RWPE1 (cell line): ENCODE measurements at places on chromosomes 16 and 17.

GRCh38 chr17:1762233-1762900, 507 bp downstream of the SERPINF1 start:
- DNase-seq: no peak

DNA sequence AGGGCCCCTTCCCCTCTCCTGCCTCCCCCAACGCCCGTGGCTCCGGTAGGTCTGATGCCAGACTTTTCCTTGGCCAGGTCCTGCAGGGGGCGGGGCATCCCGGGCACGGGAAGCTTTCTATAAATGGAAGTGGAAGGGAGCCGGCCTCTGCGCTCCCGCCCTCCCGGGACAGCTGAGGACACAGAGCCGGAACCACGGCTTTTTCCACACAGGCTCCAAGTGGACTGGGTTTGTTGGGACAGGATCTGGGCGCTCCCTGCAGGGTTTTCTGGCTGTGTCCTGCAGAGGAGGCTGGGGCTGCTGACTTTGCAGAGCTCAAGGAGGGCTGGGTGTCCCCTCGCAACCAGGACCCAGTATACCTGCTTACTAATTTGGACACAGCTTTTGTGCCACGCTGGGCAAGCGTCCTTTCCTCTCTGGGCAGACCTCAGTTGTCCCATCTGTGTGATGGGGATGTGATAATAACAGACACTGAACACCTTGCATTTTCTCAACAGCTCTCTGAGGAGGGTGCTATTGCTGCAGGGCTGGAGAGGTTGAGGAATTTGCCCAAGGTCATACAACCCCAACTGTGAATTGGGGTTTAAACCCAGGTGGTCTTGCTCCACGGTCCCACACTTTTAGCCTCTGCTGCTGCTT, 1.8 kb downstream of the TNS4 start:
- DNase-seq: no peak

DNA sequence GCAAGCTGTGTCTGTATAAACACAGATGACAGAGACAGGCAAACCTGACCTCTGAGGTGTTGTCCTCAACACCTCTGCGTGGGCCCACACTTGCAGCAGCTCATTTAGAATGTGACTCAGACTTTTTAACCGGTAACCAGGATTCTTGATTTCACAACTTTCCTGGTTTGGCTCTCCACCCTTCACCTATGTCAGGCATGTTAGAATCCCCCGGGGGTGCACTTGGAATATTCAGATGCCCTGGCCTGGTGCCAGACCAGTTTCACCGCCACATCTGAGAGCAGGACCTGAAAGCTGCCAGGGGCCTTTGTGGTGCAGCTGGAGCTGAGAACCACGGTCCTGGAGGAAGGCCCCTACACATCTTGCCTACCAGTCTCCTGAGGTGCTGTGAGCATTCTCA, 4.8 kb downstream of the DHODH start:
- peak; percentile 82 for DNase-seq

GRCh38 chr17:54029986-54030385, 207.3 kb downstream of the KIF2B start:
- DNase-seq: no peak

- DNase-seq: no peak
These were observed 2.8 kb downstream of the PKMYT1 start for GRCh38 chr16:2977440-2977839.

GRCh38 chr16:69223882-69224281, 36.9 kb downstream of the SNTB2 start:
- DNase-seq: no peak

GRCh38 chr16:79212114-79212791, 388.3 kb downstream of the MAF start:
- no peak for DNase-seq

DNA sequence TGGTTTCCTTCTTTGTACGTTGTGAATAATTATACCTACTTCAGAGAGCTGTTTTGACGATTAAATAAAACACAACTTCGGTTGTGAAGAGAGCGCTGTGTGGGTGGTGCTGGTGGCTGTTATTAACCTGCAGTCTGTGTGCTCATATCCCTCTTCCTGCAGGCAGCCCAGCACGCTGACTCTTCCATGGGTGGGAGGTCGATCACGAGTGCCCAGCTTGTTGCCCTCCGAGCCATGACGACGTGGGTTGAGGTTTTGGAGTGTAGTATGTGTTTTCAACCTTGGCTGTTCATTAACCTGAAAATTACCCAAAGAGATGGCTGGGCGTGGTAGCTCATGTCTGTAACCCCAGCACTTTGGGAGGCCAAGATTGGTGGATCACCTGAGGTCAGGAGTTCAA, 11.3 kb upstream of the GCSH start:
- no peak for DNase-seq

- peak; percentile 98 for DNase-seq
These were observed at the start of gene CDH15 for GRCh38 chr16:89171216-89172170. Gene CDH15 (plus strand): TSS chr16:89171748. CDS start chr16:89171832, 84 bp downstream.

DNA sequence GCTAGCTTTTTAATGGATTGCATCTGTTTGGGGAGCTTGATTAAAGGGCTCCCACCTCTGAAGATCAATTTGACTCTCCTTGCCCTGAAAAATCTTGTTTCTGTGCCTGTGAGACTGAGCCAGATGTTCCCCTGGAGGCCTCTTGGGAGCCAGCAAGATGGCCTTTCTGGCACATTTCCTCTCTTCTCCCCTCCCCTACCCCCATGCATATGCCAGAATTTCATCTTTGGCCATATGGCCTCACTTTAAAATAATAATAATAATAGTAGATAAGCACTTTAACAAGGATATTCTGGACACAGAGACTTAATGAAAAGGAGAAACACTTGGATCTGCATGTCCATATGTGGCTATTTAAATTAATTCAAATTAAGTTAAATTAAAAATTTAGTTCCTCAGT, 144.1 kb upstream of the CES5A start:
- no peak for DNase-seq

GRCh38 chr17:17078832-17079231, 36.6 kb downstream of the MPRIP start:
- DNase-seq: no peak

DNA sequence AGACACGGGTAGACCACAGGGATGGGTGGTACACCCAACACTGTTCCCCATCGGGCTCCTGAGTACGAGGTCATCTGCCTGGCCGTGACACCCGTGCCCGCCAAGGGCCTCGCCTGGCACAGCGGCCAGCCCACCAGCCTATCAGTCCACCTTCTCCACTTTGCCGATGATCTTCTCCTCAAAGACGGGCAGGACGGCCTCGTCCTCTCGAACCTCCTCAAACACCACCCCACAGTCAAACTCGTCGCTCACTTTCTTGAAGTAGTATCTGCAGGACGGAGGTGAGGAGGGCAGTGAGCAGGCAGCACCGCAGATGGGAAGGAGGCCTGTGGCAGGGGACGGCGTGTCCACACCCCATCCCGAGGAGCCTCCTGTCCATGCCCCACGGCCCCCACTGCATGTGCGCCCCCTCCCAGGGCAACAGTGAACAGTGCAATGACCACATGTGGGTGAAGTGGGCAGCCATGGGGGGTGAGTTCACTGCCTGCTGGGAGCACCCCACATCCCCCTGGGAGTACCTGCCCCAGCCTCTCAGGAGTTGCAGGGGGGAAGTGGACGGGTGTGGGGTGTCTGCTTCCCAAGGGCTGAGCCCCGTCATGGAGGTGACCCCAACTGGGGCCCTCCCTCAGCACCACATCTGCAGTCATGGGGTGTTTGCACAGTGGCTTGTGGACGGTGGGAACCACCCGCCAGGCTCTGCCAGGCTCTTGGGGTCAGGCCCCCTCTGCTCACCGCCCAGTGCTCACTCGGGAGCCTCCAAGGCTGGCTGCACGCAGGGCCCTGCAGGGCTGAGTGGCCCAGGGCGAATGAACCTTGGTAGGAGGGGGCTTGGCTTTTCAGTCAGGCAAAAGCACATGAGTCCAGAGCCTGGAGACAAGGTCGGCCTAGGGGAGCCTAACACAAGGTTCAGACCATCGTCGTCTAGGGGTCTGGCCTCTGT, 5.3 kb downstream of the PDIA2 start:
- no peak for DNase-seq

GRCh38 chr17:17106756-17107155, 64.5 kb downstream of the MPRIP start:
- no peak for DNase-seq

DNA sequence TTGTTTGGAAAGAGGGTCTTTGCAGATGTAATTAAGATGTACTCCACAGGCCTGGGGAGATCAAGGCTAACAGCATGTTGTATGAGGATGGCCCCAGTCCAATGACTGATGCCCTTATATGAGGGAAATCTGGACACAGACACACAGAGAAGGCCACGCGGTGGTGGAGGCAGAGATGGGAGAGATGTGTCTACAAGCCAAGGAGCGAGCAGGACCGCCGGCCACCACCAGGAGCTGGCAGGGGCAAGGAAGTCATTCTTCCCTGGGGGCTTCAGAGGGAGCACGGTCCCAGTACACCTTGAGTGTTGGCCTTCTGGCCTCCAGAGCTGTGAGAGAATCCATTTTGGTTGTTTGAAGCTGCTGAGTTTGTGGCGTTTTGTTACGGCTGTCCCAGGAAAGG, 14.7 kb downstream of the SOCS3 start:
- no peak for DNase-seq
